ENCODE measurements at places on chromosomes 6 and 20. TPM values are rescaled to one million over a fixed set of nuclear protein-coding genes. Genes with fewer than 3 reads are reported as not detected.

Gene MAVS
- 49.2 TPM for total RNA-seq

Gene LY6G5C
- 3.0 TPM for total RNA-seq

Gene MOG
- total RNA-seq, result not detected

GRCh38 chr6:74447013-74447412, 751.0 kb downstream of the CD109 start:
- no peak for DNase-seq

DNA sequence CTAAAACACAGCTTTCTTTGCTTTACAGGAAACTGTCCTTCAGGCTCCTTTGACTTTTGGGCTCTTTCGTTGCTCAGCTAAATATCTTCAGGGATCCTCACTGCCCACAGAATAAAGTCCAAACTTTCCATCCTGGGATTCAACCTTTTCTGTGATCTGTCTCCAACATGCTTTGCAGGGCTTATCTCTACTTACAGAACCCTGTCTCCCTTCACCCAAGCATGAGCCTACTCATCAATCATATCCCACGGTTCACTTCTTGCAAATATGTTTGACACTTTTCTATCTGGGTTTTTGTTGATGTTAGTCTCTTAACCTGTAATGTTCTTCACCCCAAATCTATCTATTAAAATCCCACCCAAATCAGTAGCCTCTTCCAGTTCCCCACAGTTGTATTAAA, 327.3 kb upstream of the RNF24 start:
- no peak for DNase-seq

- no peak for DNase-seq
Observed at GRCh38 chr6:56292505-56293181, 45.3 kb upstream of the COL21A1 start.

GRCh38 chr20:45138561-45139300, 14.5 kb upstream of the WFDC12 start:
- peak; percentile 50 for DNase-seq

DNA sequence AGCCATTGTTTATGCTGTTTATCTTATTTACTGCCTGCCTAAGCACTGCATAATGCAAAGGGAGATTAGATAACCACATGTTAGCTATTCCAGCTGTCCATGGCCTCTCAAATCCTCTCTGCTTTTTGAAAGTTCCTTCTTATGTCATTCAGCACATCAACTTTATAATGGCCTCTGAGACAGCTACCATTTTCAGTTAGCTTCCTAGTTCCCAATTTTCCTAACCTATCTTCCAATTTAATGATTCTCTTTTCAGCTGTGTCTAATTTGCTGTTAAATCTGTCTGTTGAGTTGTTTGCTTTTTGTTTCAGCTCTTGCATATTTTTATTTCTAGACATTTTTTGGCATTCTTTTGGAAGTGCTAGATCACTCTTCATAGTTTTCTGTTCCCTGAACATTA, 173.4 kb upstream of the PLCB4 start:
- DNase-seq, result no peak

DNA sequence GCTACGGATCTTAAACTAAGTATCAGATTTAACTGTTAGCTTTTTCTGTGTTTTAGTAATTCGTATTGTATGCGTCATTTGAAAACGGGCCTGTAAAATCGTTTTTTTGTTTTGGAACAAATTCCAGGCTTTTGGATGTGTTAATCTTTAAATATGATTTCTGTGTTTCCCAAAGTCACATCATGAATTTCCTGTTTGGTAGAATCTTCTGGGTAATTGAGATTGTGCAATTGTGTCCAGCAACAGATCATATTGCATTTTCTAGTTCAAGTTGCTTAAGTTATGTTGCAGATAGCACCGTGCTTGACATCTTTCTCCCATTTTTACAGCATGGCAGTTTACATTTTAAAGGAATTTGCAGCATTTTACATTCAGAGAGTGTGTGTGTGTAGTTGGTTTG, 1.9 kb downstream of the MAPK14 start:
- DNase-seq, result no peak

- DNase-seq, result no peak
Observed at GRCh38 chr20:57126481-57127092, 139.9 kb downstream of the BMP7 start.
